HAP-1 (cell line): ENCODE measurements at places on chromosomes 6 and 20.

DNA sequence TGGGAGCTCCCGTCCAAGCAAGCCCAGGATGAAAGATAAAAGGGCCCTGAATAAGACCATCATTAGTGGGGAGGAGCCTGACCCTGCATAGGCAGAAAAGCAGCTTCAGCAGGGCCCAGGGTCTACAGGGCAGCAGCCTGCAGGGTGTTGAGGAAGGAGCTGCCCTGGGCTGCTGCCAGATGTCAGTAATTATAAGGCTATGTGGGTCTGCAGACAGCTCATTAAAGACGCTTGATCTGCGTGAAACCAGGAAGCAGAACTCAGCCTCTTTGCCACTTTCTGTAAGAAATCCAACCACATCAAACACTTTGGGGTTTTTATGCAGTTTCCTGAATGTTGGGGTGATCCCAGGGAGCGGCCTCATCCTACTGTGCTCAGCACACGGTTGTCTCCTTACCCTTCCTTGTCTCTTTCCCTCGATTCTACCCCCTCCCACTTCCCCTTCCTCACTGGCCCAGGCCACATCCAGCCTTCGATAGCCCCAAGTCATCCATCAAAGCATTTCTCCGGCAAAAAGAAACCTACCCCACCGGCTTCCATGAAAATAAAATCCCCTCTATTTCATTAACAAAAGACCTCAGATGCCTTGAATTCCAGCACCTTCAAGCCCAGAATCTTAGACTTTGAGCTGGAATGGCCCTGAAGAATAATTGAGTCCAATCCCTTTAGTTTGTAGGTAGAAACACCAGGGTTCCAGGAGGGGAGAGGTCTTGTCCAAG is 1.0 kb upstream of the TGM6 start:
- DNase-seq, result peak; percentile 18

GRCh38 chr6:73932866-73933265 is 236.9 kb downstream of the CD109 start:
- no peak for DNase-seq

GRCh38 chr6:108432792-108433191 is 127.9 kb upstream of the FOXO3 start:
- peak; percentile 32 for DNase-seq

DNA sequence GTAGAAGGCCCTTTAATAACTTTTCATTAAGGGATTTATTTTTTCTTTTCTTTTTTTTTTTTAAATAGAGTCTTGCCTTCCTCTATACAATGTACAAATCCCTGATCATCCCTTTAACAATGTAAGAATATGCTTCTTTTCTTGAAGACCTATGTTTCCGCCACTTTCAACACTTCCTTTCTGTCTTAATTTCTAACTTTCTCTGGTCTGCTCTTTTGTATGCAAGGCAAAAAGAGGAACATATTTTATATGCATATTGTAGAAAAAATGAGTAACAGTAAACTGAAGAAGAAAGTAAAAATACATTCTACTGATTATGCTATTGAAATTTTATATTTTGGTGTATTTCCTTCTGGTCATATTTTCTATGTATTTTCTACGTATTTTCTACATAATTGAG is 484.7 kb downstream of the TFAP2B start:
- no peak for DNase-seq

DNA sequence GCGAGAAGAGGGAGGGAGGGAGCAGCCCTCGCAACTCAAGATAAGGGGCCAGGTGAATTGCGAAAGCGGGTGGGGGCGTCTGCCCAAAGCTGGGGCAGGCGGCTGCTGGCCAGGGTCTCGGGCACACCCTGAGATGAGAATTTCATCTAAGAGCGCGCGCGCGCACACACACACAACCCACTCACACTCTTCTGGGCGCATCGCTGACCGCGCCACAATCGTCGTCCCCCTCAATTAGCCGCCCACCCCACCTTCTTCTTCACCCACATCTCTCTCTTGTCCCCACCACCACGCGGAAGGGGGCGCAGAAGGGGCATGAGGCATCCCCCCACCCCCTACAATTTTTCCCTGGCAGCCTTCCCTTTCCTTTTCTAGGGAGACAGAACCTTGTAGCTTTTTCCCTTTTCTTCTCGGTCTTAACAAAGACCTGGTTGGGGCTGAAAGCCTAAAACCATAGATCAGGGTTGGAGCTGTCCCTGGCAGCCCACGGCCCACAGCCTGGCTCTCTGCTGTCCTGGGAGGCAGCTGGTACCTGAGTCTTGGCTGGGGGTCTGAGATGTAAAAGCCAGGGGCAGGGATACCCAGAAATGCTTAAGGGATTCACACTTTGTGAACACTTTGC is 737 bp upstream of the PTPRT start:
- no peak for DNase-seq

DNA sequence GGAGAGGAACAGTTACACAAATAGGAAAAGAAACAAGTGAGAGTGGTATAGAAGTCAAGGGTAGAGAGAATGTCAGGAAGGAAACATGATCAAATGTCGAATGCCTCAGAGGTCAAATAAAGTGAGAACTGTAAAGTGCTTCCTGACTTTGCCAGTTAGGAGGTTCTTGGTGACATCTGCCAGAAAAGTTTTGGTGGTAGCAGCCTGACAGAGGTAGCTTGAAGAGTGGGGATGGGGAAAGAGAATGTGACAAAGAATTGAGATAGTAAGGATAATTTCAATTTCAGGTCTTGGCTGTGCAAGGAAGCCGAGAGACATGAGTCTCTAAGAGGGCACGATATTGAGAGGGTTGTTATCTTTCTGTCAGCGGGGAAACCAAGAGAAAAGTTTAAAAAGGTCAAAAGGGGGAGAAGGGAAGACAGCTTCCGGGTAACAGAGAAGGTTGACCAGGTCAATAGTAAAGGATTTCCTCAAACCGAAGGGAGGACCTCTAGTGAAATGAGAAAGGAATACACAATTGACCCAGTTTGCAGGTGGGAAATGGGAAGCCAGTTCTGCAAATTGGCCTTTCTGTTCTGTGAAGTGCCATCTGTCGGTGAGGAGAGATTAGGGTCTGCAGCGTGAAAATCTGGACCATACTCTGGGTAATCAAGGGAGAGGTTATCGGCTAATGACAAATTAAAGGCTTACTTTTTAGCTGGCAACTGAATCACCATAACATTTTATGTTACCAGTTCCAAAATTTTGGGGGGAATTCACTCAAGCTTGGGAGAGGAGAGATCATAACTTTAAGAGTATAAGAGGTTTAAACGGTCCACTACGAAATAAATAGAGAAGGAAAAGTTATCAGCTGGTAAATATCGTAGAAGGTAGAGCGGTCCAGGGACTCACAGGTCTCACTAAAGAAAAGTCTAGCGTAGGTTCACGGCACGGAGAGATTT is 973 bp upstream of the BRD2 start:
- peak; percentile 61 for DNase-seq

DNA sequence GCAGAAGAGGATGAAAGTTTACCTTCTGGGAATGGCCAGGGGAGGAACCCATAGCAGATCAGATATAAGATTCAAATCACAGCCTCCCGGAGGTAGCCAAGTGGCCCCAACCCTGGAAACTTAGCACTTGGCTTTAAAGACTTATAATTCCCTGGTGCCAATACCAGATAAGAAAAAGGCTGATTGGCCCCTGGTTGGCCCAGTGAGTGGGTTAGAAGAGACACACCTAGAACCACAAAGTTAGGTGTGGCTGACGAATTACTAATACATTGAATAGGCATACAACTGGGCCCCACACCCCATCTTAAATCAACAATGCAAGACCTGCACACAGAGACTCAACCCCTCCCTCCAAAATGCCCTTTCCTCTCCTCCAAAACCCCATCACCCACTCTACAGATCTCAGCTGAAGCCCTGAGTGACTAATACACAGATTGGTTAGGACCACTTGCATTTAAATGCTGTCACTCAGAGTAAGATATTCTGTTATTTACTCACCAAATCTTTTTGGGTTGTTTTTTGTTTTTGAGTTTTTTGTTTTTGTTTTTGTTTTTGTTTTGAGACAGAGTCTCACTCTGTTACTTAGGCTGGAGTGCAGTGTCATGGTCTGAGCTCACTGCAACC is 315.4 kb upstream of the JARID2 start:
- no peak for DNase-seq

- DNase-seq, result no peak
These were observed 61.0 kb downstream of the EDN3 start for GRCh38 chr20:59361411-59361810.

DNA sequence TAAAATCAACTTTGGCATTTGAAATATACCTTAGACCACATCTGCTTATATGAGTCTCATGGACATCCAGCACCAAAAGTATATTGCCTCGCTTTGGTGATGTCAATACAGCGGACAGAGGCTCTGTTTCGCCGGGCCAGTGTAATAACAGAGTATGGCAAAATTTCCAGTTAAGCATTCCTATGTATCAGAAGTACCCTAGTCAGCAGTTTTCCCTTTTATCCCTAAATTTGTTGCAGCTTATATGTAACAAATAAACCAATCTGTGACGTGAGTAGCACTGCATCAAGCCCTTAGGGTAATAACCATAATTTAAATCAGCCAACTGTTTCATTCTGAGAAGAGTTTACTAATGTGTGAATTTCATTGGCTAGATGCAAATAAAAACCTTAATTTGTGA is 585.5 kb upstream of the ADGRB3 start:
- DNase-seq, result no peak

DNA sequence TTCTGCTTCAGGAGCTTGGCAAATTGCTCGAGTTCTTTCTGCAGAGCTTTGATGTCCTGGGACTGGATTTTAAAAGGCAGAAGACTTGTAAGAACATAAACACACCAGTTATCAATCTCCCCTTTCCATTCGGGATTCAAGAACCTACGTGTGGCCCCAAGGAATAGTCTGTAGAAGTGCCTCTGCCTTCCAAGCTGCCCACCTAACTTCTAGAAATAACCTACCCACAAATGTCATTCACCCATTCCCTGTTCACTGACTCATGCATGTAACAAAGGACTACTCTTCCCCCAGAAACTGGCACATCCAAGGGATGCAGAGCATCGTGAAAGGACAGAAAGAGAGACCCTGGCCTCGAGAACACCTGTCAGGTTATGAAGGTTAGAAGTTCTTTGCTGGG is 4.5 kb downstream of the POU5F1 start:
- no peak for DNase-seq

DNA sequence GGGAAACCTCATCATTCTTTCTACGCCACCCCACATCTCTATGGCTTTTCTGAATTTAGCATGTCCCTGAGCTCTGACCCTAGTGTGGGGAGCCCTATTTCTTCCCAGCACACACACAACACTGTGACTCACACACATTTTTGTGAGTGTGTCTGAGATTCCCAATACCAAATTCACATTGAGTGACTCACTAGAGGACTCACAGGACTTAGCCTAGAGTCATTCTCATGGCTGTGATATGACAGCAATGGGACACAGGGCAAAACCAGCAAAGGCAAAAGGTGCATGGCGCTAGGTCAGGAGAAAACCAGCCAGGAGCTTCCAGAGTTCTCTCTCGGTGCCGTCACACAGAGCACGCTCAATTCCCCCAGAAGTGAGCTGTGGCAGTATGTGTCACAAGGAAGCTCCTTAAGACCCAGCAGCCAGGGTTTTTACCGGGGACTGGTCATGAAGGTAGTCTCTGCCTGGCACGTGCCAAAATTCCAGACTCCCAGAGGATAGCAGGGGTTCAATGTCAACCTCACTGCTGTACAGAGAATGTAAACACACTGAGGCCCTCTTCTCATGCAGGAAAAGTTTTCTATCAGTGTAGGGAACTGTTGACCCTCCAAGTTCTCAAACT is 6.2 kb downstream of the CSTL1 start:
- DNase-seq, result no peak

DNA sequence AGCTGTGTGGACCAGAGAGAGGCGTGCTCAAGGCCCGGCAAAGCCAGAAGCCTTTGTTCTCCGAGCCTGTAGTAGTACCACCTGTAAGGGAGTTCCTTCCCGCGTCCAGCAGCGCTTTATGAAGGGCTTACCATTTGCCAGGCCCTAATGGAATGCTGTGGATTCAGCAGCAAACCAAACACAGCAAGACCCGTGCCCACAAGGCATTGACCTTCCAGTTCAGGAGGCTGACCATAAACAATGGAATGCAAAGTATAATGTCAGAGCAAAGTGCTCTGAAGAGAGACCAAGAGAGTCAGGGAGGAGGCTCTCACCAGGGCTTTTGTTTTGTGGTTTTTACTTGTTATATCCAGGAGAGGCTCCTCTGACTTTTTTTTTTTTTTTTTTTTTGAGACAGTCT is 209.8 kb downstream of the ZMYND8 start:
- DNase-seq, result no peak

GRCh38 chr20:52031563-52032303 is 159.8 kb downstream of the ZFP64 start:
- no peak for DNase-seq

DNA sequence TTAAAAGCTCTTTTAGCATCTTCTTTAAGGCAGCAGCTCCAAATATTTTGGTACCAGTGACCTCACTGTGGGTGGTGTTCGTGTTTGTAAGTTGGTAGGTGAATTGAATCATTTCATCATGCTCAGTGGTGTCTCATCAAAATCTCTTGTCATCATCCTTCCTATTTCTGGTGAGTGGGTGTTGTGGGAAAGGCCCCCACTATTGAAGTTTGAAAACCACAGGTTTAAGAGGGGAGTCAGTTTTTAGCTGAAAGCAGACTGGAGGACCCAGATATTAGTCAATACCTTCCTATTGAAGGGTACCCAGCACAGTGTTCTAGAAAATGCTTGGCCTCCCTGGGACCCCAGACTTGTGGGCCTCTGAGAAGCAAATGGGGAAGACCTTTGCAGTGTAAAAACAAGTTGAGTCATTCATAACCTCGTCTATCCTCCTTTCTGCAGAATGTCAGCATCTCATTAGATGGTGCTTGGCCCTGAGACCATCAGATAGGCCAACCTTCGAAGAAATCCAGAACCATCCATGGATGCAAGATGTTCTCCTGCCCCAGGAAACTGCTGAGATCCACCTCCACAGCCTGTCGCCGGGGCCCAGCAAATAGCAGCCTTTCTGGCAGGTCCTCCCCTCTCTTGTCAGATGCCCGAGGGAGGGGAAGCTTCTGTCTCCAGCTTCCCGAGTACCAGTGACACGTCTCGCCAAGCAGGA is 3.7 kb downstream of the PIM1 start:
- DNase-seq, result no peak

GRCh38 chr6:138772596-138773176 is 883 bp upstream of the CCDC28A start:
- no peak for DNase-seq

DNA sequence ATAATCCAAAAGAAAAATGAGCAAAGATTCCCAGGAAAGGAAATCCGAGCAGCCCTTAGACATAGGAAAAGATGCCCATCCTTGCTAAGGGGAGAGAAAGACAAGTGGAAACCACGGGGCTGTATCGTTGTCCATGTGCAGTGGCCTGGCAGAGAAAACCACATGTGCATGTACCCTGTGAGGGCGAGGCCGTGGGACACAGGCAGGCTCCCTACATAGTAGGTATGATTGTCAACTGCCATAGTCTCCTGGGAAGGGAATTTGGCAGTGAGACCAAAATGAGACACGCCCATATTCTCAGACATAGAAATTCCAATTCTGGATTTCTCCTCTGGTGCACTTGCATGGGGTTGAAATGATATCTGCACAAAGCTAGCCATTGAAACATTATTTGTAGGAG is 169.7 kb upstream of the SALL4 start:
- no peak for DNase-seq
